ENCODE measurements at places on chromosomes 3 and 15.

GRCh38 chr3:150253622-150254021 is 154.5 kb upstream of the TSC22D2 start:
- no peak for DNase-seq

DNA sequence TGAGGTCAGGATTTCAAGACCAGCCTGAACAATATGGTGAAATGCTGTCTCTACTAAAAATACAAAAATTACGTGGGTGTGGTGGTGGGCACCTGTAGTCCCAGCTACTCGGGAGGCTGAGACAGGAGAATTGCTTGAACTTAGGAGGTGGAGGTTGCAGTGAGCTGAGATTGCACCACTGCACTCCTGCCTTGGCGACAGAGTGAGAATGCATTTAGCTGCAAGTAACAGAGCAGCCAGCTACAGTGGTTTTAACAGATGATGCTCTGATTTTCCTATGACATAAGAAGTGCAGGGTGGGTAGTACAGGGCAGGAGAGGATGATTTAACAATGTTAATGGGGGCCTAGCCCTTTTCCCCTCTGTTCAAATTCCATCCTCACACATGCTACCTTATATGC is 267.9 kb downstream of the RPLP1 start:
- no peak for DNase-seq

DNA sequence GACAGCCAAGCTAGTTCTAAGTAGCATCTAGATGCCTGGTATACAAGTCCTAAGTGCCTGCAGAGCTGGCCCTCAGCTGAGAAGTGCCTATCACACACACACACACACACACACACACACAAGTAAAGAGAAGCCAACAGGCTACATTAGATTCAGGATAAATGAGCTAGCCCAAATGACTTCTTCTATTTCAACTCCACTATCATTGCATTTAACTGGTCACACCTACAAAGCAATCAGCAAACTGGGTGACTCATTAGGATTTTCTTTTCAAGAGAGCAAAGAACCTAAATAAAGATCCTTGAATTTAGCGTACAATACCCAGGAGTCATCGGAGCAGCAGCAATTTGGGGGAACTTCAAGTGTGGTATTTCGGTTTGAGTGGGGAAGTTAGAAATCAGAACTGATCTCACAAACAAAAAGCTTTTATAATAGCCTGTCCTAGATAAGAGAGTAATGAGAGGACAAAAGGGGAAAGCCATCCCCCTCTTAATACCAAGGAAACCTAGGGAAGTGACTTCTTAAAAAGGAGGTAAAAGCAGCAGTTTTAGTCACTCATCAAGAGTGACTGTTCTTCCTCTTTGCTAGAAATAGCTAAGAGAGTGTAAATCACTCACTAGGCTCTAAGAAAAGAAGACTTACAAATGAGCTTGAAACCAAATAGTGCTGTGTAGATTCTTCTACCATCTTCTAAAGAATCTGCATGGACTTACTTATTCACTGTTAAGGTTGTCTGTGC is 112.7 kb downstream of the TNIK start:
- no peak for DNase-seq

GRCh38 chr15:74415966-74416916 is 17.5 kb downstream of the SEMA7A start:
- DNase-seq: no peak

GRCh38 chr3:44235604-44236484 is 5.8 kb upstream of the TOPAZ1 start:
- DNase-seq: peak; percentile 94

GRCh38 chr3:153853163-153853562 is 268.0 kb upstream of the ARHGEF26 start:
- no peak for DNase-seq

DNA sequence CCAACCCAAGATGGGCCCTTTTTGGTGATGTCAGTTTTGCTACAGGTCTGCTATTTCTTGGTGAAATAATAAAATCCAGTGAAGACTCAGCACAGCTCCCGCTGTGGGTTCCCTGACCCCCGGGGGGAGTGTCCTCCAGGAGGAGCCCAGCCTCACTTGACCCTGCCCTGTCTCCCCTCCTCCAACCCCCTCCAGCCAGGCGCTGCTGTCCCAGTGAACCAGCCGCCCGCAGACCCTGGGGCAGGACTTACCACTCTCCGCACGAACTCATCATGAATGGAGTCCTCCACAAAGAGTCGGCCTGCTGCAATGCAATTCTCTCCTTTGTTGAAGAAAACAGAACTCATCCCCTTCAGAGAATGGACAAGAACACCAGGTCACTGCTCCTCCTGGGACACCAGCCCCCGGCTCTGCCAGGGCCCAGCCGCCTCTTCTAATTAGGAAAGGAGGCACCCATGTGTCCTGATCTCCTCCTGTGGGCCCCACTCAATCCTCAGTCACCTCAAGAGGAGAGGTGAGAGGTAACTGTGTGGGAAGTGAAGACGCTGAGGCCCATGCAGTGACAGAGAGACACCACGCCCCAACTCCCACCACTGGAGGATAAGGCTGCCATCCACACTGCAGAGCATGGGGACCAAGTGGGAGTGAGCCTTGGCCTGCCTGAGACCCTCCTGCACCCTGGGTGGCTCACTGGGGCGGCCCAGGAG is 28.8 kb upstream of the SLC41A3 start:
- DNase-seq: no peak

DNA sequence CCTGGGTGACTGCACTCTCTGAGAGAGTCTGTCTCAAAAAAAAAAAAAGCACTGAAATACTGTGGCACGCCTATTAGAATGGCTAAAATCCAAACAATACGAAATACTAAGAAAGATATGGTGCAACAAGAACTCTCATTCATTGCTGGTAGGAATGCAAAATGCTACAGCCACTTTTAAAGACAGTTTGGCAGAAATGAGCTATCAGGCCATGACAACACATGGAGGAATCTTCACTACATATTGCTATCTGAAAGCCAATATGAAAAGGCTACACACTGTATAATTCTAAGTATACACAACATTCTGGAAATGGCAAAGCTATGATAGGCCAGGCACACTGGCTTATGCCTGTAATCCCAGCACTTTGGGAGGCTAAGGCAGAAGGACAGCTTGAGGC is 18.8 kb downstream of the DPPA2 start:
- DNase-seq: no peak

GRCh38 chr3:197847866-197848401 is 56.9 kb downstream of the LRCH3 start:
- DNase-seq: no peak

- DNase-seq: no peak
Measured at GRCh38 chr3:162847511-162847910, 1350.9 kb downstream of the OTOL1 start.

DNA sequence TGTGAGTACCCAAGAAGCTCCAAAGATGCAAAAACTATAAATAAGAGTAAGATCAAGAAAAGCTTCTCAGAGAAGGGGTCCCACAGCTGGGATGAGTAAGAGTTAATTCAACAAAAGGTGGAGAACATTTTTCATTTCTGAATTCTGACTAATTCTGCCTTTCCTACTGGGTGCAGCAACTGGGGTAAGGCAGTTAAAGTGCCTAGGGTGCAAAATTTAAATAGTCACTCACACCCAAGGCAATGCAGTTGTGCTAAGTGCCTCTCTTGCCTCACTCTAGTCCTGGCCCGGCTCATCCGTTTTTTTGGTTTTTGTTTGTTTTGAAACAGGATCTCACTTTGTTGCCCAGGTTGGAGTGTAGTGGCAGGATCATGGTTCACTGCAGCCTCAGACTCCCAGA is 240.2 kb downstream of the TP63 start:
- DNase-seq: no peak

DNA sequence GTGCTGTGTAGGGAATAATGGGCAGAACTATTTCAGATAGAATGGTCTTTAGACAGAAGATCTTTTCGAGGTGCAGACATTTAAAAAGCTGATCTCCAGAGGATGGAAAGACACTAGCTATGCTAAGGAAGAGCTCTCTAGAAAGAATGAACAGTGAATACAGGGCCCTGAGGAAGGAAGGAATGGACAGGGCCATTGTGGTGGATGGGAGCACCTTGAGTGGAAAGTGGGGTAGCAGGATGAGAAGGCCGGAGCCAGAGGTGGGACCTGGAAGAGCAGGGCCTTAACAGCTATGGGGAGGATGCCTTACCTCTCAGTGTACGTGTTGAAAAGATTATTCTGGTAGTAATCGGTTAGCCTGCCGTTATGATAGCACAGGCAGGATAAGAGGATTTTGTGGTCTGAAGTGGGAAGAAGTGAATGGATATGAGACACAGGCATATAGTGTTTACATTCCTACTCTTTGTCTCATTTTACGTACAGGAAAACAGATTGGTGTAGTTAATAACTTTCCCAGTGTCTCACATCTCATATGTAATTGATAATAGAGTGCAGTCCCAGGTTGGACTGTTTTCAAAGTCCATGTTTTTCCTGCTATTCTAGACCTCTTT is 172.4 kb downstream of the KLHL25 start:
- peak; percentile 57 for DNase-seq

DNA sequence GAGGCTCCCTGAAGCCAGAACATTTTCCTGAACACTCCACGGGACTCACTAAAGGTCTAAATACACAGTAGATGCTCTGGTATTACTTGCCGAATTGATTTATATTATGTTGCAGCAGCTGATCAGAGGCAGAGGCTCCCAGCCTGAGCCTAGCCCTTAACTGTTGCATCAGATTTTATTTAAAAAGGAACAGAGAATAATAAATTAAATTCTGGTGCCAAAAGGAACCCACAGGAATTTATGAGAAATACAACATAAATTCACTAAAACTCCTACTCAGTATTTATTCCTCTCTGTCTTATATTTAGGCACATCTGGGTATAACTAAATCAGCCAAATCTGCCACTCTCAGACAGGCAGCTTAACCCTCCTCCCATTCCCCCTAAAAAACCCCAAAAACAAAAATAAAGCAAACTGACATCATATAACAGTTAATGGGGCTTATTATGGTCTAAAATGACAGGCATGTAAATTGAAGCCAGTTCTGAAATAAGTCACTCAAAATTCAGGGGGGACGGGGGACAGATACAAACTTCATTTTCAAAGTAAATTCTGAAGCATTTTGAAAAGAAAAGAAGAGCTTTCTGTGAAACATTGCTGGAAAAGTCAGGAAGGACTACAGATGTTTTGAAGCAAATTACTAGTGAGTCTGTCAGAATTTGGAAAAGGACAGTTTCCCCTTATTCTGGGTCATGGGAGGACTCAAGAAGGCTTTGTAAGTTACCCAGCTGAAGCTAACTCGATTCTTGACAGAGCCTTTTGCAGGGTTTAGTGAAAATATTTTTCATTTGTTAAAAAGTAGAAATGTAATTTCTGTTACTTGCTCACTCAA is 53.8 kb upstream of the CORO2B start:
- DNase-seq: peak; percentile 89

- peak; percentile 62 for DNase-seq
Measured at GRCh38 chr15:68278595-68279405, 1.3 kb downstream of the FEM1B start.

- DNase-seq: no peak
Measured at GRCh38 chr3:194001-194400, 2.6 kb upstream of the CHL1 start.

GRCh38 chr3:88041005-88041404 is 17.8 kb downstream of the CGGBP1 start:
- no peak for DNase-seq

DNA sequence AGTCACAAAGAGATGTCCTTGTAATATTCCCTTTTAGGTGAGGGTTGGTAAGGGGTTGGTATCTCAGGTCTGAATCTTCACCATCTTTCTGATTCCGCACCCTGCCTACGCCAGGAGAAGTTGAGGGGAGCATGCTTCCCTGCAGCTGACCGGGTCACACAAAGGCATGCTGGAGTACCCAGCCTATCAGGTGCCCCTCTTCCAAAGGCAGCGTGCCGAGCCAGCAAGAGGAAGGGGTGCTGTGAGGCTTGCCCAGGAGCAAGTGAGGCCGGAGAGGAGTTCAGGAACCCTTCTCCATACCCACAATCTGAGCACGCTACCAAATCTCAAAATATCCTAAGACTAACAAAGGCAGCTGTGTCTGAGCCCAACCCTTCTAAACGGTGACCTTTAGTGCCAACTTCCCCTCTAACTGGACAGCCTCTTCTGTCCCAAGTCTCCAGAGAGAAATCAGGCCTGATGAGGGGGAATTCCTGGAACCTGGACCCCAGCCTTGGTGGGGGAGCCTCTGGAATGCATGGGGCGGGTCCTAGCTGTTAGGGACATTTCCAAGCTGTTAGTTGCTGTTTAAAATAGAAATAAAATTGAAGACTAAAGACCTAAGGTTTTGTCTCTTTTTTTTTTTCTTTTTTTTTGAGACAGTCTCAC is 19.8 kb downstream of the TYRO3 start:
- no peak for DNase-seq

DNA sequence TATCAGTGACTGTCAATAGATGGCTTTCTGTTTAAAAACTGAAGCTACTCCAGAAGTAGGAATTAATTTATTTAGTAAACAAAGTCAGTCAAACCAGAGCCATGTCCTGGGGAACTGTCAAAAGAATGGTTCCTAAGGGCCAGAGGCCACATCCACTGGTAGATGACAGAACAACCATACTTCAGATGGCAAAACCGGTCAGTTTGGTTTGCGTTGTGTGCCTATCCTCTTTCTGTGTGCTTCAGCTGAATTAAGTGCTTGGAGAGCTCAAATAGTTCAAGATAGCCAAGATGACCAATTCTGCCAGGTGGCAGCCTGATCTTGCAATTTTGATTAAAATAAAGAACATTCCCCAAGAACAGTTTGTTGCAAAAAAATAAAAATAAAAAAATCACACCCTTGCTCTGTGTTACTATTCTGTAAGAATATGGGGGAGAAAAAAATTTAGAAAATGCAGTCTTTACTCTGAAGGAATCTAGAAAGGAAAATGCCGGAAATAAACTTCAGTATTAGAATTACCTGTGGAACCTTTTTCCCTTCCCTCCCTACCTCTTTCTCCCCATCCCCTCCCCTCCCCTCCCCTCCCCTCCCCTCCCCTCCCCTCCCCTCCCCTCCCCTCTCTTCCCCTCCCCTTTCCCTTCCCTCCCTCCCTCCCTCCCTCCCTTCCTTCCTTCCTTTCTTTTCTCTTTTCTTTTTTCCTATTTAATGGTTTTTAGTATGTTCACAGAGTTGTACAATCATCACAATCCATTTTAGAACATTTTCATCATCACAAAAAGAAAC is 2.5 kb downstream of the MAP3K13 start:
- DNase-seq: no peak

- no peak for DNase-seq
Measured at GRCh38 chr3:127392156-127392490, 104.3 kb upstream of the PRR20G start.

DNA sequence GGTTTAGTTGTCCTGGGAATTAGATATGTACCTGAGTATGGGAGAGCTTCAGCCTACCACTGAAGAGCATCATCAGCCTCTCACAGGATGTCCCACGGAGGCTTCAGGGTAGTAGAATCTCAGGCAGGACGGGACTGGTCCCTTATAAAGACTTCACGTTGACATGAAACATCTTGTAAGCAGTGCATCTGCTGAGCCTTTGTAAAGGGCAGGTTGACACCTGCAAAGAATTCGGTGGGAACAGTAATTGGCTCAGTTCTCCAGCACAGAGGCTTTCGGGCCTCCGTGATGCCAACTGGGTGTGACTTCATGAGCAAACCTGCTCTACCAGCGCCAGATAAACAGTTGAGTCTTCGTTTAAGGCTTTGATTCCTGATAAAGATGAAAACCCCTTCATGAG is 26.9 kb upstream of the AVEN start:
- no peak for DNase-seq

Measured in adipocyte (in vitro differentiated cells).